Activated naive CD4-positive, alpha-beta T cell treated with anti-CD3 and anti-CD28 coated beads for 36 hours (primary cell): ENCODE measurements at places on chromosomes 5 and 9. TPM values are rescaled to one million over a fixed set of nuclear protein-coding genes. Genes with fewer than 3 reads are reported as not detected.

Gene MYOZ3
- 0.49 TPM for total RNA-seq

Gene ECM2
- not detected for total RNA-seq

Gene PRELID1
- total RNA-seq = 254 TPM

DNA sequence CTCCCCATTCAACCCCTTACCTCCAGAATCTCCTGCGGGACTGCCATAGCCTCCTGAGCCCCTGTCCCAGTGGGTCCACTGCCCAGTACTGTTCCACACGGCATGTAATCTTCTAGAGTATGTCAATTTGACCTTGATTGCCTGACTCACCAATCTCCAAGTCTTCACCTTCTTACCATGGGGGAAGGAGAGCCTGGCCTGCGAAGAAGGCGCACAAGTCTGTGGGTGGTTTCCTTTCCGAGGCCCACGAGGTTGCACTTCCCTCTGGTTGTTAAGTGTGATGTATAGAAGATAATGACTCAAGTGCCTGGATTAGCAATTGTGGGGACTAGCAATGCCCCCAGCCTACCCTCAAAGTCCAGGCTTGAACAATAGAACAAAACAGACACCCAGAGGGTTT lies 8.1 kb upstream of the TENT4A start:
- DNase-seq = no peak

Gene TLR4
- total RNA-seq = not detected

- no peak for DNase-seq
These were observed 29.7 kb downstream of the ZNF462 start for GRCh38 chr9:106892632-106893031.

DNA sequence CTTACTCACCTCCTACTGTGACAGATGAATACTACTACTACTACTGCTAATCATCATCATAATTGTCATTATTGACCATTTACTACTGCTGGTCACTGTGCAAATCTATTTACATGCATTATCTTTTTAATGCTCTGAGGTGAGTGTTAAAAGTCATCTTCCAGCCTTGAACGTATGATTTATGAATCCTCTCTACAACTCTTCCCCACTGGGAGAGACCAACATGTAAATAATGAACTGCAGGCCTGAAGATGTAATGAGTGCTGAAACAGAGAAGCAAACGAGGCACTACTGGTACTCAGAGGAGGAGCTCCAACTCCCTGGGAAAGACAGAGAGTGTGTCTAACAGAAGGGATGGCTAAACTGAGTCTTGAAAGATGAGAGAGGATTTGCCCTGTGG lies 95.4 kb downstream of the JAKMIP2 start:
- no peak for DNase-seq

DNA sequence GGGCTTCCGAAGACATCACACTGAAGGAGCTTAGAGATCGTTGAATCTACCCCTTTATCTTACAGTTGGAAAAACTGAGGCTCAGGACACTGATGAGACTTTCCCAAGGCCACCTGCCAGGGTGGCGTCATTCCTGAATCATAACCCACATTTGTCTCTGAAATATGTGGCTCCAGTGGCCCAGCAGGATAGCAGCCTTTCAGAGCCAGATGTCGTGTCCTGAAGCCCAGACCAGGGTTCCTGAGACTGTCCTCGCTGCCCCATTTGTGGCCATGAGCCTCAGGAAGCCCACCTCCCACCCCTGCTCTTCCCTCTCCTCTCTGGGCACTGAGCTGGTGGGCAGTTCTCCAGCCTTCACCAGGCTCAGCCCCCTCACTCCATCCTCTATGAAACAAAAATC lies 2.4 kb downstream of the HMCN2 start:
- no peak for DNase-seq

Gene C5orf52
- total RNA-seq = not detected

Gene PCDHGA12
- total RNA-seq = not detected

DNA sequence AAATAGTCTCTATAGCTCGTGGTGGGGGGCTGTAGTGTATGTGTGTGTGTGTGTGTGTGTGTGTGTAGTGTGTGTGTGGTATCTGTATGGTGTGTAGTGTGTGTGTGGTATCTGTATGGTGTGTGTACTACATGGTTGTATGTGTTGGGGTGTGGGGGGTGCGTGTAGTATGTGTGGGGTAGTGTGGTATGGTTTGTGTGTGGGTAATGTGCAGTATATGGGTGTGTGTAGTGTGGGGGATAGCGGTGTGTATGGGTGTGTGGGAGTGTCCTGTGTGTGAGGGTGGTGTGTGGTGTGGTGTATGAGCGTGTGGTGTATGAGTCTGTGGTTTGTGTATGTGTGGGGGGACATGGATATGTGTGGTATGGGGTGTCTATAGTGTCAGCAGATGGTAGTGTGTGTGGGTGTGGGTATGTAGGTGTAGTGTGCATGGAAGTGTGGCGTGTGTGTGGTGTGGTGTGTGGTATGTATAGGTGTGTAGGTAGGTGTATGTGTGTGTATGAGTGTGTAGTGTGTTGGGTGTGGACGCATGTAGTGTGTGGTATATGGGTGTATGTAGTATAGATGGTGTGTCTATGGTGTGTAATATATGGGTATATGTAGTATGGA lies 145.8 kb upstream of the IQGAP2 start:
- DNase-seq = no peak

GRCh38 chr5:179504600-179505396 lies 45.6 kb upstream of the RUFY1 start:
- no peak for DNase-seq

Gene SLC6A19
- not detected for total RNA-seq

GRCh38 chr9:134396825-134397224 lies 70.6 kb downstream of the RXRA start:
- DNase-seq = peak; percentile 87

Gene HNRNPA0
- total RNA-seq = 28.6 TPM

Gene SLC23A1
- total RNA-seq = not detected

Gene CEL
- total RNA-seq = 2.1 TPM

Gene NRARP
- total RNA-seq = 2.2 TPM

GRCh38 chr5:102918986-102919610 lies 164.0 kb downstream of the PAM start:
- no peak for DNase-seq

Gene ZNF618
- total RNA-seq = 0.02 TPM

- DNase-seq = no peak
These were observed 116.7 kb upstream of the ZNF366 start for GRCh38 chr5:72623936-72624335.

Gene FCN2
- not detected for total RNA-seq

- DNase-seq = no peak
These were observed 179.3 kb upstream of the MVB12B start for GRCh38 chr9:126147186-126147935.

- DNase-seq = peak; percentile 12
These were observed 505.3 kb downstream of the CCDC171 start for GRCh38 chr9:16058131-16058549.

GRCh38 chr9:134475011-134475790 lies 148.9 kb downstream of the RXRA start:
- DNase-seq = peak; percentile 75

DNA sequence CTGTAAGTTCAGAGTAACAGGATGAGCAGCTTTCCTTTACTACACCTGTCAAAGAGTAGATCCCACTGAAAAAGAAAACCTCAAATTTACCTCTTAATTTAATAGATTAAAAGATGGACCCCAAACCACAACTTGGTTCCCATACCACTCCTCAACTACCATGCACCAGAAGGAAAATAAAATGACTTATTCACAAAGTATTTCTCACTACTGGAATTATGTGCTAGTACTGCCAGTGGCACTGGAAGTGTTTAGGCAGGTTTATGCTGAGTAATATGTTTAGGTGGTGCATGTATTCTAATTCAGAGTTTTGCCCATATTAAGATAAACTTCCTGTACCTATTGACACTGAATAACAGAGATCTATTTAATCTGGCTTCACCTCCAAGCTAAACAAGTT lies 6.6 kb downstream of the PLK2 start:
- no peak for DNase-seq

Gene PCA3
- not detected for total RNA-seq

Gene PCDHA9
- total RNA-seq = not detected

DNA sequence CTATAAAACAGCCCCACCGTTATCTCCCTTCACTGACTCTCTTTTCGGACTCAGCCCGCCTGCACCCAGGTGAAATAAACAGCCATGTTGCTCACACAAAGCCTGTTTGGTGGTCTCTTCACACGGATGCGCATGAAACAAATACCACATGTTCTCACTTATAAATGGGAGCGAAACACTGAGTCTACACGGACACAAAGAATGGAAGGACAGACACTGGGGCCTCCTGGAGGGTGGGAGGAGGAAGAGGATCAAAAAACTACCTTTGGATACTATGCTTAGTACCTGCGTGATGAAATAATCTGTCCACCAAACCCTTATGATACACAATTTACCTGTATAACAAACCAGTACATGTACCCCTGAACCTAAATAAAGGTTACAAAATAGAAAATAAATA lies 98.6 kb downstream of the ICE1 start:
- no peak for DNase-seq

Gene PCDHGC5
- not detected for total RNA-seq

DNA sequence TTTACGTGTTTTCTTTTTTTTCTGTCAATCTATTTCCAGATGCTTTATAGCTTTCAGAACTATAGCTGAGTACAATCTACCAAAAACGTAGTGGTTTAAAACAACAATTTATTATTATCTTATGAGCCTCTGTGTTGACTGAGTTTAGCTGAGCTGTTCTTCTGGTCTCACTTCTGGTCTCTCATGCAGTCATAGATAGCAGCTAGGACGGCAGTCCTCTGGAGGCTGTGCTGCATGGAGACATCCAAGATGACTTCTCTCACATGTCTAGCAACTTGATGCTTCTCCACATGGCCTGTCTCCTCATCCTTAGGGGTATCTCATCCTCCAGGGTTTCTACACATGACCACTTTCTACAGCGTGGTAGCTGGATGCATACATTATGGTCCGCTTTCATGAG lies 22.0 kb upstream of the RAD23B start:
- DNase-seq = no peak

GRCh38 chr9:130290291-130291181 lies 25.0 kb downstream of the HMCN2 start:
- no peak for DNase-seq

GRCh38 chr9:133048595-133048994 lies 13.2 kb upstream of the CEL start:
- DNase-seq = peak; percentile 49

GRCh38 chr9:108551030-108551841 lies 304.6 kb downstream of the ACTL7B start:
- no peak for DNase-seq

Gene PCDHGB2
- total RNA-seq = not detected

GRCh38 chr5:22604711-22605110 lies 248.4 kb downstream of the CDH12 start:
- no peak for DNase-seq

DNA sequence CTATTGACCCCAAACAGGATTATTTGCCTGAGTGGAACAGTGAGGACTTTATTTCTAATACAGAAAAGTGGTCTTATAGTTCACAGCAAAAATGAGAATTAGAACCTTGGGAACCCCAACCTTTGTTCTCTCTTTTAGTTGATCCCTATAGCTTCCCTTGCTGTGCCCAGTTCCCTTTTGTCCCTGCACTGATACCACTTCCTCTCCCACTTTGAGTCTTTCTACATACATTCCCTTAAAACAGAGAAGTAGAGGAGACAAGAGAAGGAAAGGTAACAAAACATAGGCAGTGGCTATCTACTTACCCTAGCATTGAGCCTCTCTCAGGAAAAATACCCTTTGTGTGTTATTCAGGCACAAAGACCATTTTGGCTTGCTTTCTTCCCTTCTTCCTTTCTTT lies 246.4 kb downstream of the FAM114A2 start:
- DNase-seq = no peak
